CD4-positive, alpha-beta T cell treated with Interleukin-6 at 100 ng/mL for 8 hours (primary cell): ENCODE measurements at places on chromosomes 7 and 10.

DNA sequence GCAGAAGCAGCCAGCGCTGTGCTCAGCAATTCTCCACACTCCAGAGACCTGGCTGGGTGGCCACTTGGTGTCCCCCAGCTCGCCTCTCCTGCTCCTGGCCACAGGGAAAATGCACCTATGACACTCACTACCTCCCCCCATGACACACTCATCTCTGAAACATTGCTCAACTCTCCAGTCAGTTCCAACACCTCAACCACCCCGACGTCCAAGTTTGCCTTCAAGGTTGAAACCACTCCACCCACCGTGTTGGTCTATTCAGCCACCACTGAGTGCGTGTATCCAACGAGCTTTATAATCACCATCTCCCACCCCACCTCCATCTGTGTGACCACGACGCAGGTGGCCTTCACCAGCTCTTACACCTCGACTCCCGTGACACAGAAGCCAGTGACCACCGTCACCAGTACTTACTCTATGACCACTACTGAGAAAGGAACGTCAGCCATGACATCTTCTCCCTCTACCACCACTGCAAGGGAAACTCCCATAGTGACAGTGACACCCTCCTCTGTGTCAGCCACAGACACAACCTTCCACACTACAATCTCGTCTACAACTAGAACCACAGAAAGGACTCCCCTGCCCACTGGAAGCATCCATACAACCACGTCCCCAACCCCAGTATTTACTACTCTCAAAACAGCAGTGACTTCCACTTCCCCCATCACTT, 2.7 kb downstream of the MUC3A start:
- no peak for DNase-seq

- no peak for DNase-seq
Measured at GRCh38 chr7:90879924-90880323, 283.8 kb downstream of the CDK14 start.

- DNase-seq = no peak
Measured at GRCh38 chr7:69025249-69025648, 573.0 kb upstream of the AUTS2 start.

- DNase-seq = no peak
Measured at GRCh38 chr10:123202506-123202905, 48.3 kb downstream of the BUB3 start.

GRCh38 chr10:19918794-19919193, 102.6 kb downstream of the PLXDC2 start:
- DNase-seq = no peak

- DNase-seq = no peak
Measured at GRCh38 chr7:108308903-108309302, 147.3 kb downstream of the NRCAM start.
